ENCODE measurements at places on chromosomes 11 and 22.
A peak's percentile ranks its signal among the peaks of the same experiment; 100 is the strongest.

DNA sequence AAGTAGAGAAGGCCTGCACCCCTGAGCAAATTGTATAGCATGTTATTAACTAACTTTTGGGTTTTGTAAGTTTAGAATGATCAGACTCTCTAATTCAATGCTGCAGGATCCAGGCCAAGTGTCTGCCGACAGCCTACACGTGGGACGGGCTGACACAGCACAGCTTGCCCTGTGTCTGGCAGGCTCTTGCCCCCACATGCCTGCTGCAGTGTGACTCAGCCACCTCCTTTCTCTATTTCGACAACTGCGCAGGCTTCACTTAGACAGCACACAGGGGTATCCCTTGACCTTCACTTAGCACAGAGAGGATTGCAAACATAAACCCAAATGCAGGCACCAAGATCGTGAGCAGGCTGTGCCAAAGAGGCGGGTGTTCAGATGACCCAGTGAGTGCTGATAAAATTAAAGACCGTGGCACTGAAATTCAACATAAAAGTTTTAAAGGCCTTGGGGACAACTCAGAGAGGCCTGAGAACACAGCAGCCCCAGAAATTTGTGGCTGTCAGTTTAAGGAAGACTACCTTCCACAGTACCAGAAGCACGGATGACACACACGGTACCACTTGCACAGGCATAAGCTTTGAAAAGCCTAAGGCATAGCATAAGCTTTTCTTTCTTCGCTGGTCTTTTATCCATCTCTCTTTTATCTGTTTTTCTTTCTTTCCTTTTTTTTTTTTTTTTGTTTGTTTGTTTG, 37.8 kb downstream of the SCN3B start:
- DNase-seq = peak; percentile 50

- no peak for DNase-seq
These were observed 19.7 kb downstream of the MICALL1 start for GRCh38 chr22:37925767-37926166.

GRCh38 chr11:31958076-31958735, 132.7 kb upstream of the RCN1 start:
- peak; percentile 65 for DNase-seq

- peak; percentile 78 for DNase-seq
These were observed 37.9 kb downstream of the CELF1 start for GRCh38 chr11:47514825-47515647.

GRCh38 chr11:18312012-18312411, 9.9 kb downstream of the HPS5 start:
- DNase-seq = peak; percentile 26

- DNase-seq = no peak
These were observed 17.7 kb upstream of the TYR start for GRCh38 chr11:89159974-89160373.

DNA sequence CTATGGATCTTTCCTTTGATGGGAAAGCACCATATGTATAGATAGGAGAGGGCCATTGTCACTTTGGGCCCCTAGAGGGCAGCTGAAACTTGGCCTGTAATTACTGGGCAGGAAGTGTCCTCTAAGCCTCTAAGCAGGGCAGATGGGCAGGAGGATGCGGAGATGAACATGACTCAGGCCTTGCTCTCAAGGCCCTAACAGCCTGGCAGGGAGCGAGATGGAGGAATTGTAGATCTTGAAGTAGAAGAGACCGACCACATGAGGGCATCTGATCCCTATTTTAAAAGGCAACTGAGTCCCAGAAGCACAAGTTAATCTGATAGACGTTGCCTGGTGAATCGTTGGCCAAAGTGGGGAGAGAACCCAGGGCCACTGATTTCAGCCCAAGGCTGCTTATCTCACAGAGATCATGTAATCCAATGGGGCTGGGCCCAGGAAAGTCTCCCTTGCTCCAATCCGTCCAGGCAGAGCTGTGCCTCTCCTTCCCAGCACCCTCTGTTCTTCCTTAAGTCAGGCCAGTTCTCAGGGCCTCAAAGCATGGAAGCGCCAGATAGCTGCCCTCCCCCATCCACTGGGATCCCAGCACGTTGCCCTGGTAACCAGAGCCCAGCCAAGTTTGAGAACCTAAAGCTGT, 2.5 kb upstream of the SEPTIN3 start:
- DNase-seq = peak; percentile 73
